ENCODE measurements at places on chromosomes 13 and 19.

DNA sequence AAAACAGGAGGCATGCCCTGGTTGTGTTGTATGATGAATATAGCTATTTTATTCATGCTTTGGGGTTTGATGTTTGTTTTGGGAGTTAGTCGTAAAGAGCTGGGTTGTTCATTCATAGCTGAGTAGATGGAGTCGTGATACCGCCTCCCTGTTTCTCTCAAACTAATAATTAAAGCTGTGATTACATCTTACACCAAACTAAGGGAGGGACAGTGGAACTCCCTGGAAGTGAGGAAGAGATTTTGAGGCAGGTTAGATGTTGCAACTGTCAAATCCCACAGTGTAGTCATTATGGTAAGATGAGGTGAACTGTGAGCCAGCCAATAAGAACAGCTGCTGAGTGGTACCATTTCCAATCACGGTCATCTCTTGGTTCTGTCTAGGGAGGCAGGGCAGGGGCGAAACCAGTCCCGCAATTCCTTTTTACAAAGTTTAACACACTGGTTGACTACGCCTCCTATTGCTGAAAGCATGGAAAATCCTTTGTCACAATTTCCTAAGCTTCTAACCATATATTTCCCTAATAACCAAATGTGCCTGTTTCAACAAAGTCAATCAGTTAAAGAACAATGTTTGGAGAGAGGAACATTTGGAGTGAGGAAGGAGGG is 207.6 kb upstream of the SERP2 start:
- no peak for DNase-seq

DNA sequence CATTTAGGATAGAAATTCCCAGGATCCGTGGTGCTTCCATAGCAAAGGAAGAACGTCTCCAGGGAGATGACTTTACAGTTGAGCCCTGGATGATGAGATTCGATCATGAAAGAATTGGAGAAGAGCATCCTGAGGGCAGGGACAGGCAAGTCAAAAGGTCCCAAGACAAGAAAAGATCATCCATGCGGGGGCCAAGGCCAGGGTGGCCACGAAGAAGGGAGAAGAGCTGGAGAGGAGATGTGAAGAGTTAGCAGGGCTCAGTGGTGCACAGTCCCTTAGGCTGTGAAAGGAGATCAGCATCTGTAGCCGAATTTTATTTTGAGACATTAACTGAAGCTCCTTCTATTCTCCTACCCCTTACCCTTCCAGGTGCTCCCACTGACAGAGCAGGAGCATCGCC is 28.9 kb downstream of the OR10H4 start:
- DNase-seq = no peak

DNA sequence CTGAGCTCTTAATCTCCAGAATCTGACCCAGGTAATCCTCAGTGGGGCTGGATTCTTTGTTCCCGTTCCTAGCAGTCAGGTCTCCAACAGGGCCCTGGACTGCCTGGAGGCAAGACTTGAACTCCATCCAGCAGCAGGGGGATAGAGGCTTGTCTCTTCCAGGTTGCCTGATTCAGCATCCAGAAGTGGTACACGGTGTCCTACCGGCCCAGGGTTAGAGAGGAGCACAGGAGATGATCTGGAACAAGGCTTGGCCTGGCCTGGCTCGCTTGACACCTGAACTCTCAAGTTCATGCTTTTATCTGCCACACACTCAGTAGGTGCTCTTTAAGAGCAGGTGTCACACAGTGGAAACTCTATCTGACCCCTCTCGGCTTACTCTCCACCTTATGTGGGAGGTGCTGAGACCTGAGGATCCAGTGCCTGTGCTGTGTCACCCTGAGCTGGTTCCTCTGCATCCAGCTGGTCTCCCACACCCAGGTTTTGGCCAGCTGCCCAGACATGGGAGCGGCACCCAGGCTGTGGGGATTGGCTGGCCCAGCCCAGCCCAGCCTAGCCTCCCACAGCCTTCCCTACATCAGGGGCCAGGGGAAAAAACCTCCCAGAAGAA is at the start of gene CYP4F3:
CYP4F3 (plus strand) TSS at position 604 of the 610 bp plus-strand sequence. CDS start 519 bp downstream, outside the sequence.
- DNase-seq = no peak

DNA sequence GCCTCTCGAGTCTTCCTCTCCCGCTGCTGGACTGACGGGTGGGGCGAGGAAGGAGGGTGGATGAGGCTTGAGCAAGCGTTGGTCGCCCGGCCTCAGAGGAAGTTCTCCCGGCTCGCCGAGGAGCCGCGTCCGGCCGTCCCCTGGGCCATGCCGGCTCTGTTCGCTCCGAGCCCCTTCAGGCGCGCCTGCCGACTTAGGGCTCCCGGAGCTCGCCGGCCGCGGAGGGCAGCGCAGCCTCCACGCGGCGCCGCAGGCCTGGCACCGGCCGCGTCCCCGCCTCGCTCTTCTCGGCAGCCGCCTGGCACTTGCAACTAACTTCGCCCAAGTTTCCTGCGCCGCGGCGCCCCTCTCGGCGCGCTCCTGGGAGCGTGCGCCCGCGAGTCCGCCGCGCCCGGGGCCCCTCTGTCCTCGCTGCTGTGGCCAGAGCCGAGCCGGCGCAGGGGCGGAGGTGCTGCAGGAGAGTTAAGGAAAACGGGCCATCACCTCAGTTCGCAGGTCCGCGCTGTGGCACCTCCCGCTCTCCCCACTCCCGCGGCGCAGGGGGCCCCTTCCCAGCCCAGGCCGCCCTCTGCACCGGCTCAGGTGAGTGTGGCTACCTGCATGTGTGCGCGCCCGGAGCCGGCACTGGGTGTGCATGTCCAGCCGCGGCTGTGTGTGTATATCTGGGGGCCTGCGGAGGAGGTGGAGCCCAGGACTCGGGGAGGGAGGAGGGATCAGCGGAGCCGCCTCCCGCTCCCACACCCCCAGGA is 641 bp upstream of the SOX21 start:
- no peak for DNase-seq

- DNase-seq = no peak
Observed at GRCh38 chr13:39811051-39811450, 155.6 kb downstream of the COG6 start.

GRCh38 chr19:35365303-35365702 is 5.6 kb upstream of the GPR42 start:
- no peak for DNase-seq

DNA sequence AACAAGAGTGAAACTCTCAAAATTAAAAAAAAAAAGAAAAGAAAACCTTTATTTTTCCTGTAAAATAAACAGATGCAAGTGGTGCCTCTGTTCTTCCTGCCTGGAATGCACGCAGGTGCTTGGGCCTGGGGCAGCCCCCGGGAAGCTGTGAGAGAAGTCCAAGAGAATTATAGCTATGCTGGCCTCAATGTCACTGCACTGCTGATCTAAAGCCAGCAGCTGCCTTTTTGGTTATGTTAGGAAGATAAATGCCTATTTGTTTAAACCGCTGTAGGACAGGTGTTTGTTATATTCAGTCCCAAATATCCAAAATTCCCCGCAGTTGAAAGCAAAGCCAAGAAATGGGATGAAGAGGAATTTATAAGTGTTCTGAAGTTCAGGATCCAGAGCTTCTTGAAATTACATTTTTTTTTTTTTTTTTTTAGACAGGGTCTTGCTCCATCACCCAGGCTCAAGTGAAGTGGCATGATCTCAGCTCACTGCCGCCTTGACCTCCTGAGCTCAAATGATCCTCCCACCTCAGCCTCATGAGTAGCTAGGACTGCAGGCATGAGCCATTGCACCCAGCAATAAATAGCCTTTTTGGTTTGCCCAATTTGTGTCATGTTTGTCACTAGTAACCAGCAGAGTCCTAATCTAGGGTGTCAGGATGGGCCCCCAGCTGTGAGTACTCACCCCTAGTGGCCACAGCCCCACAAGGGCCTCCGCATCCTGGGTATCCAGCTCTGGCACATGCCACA is 2.2 kb downstream of the RINL start:
- no peak for DNase-seq

DNA sequence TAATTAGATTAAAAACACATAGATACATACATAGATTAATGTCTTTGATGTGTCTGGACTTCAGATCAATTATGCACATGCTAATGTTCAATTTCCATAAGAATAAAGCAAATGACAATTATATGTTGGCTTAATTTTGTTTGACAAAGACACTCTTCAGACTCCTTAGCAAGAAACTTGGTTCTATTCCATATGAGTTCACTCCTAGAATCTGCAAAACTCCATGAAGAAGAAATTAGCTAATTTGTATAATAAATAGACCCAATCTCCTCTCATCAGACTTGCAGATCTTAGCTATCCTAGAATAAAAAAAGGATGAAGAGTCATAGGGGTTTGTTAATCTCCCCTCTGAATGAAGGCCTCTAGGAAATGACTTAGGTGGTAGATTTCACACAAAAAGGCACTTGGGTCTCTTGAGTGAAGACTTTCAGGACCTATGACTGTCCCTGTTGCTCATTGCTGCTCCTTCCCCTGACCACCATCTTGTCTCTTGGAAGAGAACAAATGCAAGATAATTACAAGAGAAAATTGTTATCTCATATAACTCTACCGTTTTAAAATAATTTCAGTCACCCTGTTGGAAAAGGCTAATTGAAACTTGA is 302.2 kb downstream of the EFNB2 start:
- DNase-seq = no peak

DNA sequence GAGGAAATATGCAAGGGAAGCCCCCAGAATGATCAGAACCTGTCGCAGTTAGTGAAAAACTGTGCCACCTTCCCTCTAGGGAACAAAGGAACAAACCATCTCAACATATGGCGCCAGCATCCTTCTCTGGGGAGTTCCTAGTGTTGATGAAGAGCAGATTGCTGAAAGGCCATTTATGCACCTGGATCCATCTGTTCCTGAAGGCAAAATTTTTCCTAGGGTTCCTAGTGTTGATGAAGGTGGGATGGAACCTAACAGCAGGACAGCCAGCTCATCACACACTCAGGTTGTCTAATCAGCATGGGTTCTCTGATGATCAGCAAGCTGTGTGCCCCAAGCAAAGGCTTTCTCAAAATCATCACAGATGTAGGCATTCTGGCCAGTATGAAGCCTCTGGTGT is 32.6 kb downstream of the ZNF473 start:
- no peak for DNase-seq

DNA sequence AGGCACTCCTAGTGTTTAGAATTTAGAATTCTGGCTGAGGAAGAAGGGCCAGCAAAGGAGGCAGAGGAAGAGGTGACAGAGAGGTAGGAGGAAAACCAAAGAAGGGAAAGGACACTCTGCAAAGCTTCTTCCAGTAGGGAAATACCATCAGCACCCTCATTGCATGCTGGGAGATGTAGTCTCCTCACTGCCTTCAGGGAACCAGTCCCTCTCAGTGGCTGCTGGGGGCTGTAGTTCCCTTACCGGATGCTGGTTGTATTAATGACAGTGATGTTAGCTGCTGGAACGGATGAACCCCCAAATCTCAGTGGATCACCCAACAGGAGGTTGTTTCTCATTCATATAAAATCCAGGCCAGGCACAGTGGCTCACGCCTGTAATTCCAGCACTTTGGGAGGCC is 10.1 kb downstream of the GRIN2D start:
- DNase-seq = peak; percentile 26

DNA sequence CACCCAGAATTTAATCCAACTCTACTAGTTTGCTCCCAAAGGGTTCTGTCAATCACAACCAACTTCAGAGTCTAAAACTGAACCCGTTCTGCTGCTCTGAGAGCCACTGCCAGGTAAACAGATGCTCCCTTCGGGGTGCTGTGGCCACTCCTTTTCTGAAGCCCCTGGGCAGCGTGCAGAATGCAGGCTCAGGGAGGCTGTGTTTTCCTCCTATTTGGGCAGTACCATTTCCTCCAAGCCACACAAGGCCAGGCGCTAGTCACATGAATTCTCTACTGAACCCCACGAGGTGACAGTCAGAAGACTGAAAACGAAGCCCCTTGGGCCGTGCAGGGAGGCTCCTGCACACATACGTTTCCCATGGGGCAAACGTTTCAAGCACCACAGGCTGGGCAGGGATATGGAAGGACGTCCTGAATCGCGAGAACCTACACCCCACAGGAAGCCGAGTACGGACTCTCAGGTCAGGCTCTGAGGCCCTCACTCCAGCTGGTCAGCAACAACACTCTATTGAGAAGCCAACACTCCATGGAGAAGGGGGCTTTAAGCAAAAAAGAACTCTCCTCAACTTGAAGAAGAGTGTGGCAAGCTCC is 71.8 kb downstream of the CCDC70 start:
- no peak for DNase-seq

DNA sequence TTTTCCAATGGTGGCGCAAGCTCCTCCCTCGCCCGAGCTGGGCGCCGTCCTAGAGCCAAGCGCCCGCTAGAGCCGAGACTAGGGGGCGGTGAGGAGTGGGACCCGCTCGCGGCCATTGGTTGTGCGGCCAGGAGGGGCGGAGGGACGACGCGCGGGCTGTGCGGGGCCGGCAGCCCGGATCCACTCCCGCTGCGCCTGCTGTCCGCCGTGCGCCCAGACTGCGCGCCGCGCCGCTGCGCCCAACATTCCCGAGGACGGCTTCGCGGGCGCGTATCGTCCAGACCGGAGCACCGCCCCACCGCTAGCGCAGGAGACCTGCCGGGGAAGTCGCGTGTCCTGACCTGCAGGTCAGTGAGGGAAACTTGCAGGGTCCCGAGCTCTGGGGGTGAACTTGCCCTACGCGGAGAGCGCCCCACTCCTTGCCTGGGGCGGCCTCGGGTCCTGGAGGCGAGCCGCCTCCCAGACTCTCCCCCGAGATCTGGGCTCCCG is at the start of gene SERTM1:
SERTM1 (plus strand) TSS at position 183 of the 489 bp plus-strand sequence. CDS start 21,059 bp downstream, outside the sequence.
- no peak for DNase-seq

- no peak for DNase-seq
Observed at GRCh38 chr19:46406976-46407375, 6.4 kb downstream of the CCDC8 start.
